Activated T-helper 1 cell treated with Interleukin-2 at 50 U/mL for 16 hours (primary cell): ENCODE measurements at places on chromosomes 4 and X.

DNA sequence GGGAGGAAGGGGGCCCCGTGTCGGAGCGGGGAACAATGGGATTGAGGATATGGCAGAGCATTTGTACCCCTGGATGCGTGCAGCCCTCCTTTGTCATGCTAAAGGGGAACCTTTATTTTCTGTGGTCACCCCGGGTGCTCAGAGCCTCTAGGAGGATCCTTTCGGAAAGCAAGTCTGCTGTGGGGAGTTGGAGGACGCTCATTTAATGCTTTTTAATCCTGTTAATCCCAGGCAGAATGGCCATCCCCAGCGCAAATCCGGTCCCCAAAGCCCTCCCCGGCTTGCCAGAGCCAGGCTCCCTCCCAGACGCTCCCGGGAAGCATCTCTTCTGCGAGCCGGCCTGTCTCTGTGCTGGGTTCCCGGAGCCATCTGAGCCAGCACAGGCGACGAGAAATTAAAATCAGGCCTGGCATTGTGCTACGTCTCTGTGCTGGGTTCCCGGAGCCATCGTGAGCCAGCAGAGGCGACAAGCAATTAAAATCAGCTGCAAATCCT, 113.2 kb upstream of the PPP2R3B start:
- DNase-seq = no peak

DNA sequence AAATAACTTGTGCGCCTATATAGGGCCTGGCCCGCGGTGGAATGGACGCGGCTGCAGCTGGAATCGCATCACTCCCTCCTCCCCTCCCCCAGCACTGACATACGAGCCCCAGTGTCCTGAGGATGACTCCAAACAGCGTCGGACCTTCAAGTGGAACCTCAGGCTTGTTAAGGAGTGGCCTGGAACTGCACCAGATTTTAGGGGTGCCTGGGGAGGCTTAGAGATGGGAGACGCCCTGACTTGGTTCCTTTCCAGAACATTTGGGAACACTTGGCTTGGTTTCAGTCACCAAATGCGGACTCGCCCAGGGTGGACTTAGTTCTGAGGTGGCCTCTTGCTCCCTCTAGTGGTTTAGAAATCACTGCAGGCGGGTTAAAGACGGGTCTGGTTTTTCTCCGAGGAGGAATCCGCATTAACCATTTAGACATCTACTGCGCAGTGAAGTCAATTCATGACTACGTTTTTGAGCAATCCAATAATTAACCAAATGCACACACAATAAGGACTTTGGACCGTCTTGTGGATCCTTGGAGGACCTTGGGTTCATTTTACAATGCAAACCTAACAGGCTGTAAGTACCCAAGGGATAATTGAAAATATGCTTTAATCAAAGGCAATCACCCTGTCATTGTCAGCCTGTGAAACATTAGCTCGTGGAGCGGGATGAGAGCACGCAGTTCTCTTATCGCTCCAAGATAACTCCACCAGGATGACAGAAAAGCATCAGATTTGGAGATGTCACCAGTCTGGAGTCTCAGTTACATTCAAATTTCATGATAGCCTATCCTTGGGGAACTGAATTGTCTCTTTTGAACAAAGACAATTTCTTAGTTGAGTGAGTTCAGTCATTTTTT, 11.2 kb upstream of the PDGFRA start:
- peak; percentile 17 for DNase-seq

DNA sequence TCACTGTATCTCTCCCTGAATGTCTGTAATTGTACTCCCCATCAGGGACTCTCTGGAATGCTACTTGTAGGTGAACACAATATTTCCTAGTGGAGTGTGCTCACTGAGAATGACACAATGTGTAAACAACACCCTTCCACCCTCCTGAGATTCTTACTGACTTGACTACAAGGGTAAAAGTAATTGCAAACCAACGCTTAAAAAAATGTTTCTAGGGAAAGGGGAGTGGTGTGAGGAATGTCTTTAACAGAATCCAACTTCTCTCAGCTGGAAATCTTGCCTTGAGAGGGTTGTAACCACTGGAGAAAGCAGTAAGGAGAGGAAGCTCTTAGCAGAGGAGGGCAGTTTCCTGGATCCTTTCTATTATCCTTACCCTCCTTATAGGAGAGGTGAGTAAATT, 5.1 kb upstream of the RAPGEF2 start:
- no peak for DNase-seq

GRCh38 chr4:153954654-153955053, 165.8 kb upstream of the SFRP2 start:
- no peak for DNase-seq
